ENCODE measurements at places on chromosomes 3 and 15.

- no peak for DNase-seq
These were observed 14.6 kb upstream of the BLOC1S6 start for GRCh38 chr15:45572617-45573016.

DNA sequence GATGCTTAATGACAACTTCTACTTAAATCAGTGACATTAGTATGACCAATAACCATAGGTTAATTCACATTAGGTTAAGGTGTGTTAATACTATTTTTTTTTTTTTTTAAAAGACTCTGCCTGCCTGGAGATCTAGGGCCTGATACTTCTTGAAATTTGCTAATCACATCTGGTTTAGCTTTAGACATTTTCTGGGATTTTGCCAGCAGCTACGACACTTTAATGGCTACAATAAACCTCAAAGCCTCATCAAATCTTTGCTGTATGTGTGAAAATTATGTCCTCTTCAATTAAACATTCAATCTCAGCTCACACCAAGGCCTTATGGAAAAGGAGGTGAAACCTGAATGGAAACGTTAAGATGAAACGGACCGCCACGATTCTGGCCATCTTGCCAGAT is 167.9 kb downstream of the GREM1 start:
- DNase-seq: no peak

DNA sequence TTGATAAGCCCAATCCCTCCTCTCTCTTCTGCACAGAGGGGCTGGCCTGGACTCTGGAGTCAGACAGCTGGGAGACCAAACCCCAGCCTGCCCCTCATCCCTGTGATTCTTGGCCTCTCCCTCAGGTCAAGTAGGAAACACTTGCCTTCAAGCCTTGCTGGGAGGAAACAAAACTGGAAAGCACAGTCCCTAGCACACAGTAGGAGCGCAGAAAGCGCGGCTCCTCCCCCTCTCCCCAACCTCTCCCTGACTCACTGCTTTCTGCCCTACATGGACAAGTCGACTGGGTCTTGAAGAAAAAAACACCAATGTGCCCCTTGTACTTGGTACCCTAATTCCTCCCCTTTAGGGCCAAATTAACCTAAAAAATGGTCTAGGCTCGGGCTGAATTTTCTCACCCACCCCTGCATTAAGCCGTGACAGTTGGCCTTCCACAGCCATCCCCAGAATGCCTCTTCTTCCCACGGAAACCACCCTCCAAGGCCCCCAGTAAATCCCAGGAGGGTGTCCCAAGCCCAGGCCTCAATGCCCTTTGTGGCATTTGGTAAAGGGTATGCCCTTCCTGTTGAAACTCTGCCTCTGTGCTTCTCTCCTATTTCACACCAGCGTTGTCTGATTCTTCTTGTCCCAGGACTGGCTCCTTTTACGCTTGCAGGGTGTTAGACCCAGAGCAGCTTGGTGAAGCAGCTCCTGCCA is 11.3 kb upstream of the RAF1 start:
- no peak for DNase-seq

DNA sequence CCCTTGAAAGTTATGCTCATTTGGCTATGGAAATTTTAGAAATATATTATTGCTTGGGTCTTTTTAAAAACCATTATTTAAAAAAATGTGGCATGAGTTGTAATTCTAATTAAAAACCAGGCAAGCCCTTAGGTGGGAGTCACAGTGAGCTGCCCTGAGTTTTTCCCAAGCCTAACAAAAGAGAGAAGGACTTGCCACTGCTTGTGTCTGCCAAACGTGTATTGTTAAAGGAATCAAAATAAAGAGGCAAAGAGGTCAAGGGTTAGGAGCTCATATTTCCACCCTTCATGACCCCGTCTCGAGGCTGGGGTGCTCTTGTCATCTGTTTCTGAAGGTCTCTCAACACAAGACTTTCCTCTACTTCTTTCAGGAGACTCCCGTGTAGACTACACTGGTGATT is 321.1 kb downstream of the ZIC1 start:
- DNase-seq: no peak

DNA sequence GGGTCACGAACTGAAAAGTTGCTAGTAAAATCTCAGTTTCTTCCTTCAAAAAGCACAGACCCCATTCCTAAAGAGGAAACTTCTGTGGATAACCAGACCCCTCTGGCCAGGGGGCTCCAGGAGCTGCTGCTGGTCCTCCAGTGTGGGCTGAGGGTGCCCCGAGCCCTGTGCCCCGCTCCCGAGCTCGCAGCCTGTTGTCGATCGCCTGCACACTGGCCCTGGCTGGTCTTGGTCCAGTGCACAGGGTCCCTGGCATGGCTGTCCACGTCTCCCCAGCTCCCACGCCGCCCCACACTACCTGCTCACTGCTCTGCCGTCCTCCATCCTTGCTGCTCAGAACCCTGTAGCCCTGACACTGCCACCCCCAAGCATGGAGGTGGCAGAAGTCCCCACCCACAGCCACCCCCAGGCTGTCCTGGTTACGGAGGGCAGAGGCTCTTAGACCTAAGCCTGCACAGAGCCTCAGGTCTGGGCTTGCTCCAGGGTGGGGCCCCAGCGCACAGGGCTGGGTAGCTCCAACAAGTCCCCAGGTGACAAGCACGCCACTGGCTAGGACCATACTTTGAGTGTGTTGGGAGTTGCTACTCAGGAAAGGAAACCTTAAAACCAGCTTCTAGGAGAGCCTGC is 87.0 kb downstream of the PLXNA1 start:
- DNase-seq: no peak

- DNase-seq: no peak
These were observed 36.4 kb downstream of the TAMM41 start for GRCh38 chr3:11810276-11810675.

- no peak for DNase-seq
These were observed 348.8 kb downstream of the ROBO1 start for GRCh38 chr3:79418855-79419621.

DNA sequence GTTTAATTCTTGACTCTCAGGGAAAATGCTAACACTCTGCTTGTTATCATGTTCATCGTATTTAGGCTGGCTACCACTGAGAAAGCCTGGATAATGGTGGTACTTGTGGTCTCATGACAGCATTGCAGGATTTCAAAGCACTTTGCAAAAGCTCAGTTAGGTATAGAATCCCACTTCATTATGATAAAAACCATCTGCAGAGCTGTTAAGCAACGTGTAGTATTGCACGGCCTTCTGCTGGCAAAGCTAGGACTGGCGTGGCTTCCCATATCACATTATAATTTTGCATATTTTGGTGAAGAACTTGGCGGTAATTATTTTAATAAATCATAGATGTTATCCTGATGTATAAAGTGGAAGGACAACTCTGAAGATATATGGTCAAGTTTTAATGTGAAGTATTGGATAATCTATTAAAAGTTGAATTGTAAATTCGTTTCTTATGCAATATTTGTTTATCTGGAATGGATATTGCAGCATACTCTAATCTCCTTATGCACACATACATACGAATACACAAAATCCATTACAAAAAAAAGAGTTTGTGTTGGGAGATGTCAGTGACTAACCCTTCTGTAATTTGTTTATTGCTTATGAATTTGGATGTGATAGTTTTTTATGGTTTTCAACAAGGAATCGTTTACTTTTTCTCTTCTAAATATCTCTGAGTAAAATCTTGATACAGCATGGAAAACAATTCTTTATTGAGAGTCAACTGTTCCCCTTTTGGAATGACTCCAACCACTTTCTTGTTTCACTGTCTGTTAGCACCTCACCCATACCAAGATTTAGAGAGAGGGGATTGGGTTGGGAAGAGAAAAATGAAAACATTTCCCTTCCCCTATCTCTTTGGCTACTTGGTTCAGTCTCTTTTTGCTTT is 9.2 kb downstream of the RAB8B start:
- DNase-seq: peak; percentile 71

GRCh38 chr3:66138336-66139313 is 82.2 kb upstream of the SLC25A26 start:
- no peak for DNase-seq

GRCh38 chr3:71444028-71444860 is 139.3 kb downstream of the FOXP1 start:
- DNase-seq: no peak

DNA sequence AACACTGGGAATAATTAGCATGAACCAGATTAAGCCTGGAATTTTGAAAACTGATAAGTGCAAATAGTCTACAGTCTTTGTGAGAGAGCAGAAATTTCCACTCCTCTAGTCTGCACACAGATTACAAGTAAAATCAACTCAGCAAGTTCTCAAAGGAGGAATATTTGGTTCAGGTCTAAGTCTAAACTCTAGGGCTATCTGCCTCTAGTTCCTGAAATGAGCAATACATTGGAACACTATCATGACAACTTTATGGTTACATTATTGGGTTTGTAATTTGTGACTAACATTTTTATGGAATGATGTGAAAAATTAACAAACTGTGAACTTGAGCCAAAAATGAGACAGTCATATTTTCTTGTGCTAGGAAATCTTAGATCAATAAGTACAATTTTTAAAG is 30.8 kb upstream of the ADGRG7 start:
- DNase-seq: no peak

DNA sequence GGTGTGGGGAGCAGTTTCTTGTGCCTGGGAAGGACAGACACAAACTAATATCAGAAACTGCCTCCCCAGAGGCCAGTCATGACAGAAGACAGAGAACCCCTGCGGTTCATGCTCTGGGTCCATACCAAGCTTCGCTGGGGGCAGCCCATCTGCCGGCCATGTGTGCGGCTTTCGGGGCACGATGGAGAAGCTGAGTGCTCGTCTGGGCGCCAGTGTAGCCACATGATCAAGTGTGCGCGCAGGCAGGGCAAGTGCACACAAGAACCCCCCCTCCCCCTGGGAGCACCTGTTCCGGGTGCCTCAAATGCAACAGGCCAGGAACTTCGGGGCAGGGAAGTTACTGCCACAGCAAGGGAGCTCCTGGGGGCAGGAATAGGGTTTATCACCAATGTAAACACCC is 1.8 kb downstream of the ADAMTS17 start:
- no peak for DNase-seq

DNA sequence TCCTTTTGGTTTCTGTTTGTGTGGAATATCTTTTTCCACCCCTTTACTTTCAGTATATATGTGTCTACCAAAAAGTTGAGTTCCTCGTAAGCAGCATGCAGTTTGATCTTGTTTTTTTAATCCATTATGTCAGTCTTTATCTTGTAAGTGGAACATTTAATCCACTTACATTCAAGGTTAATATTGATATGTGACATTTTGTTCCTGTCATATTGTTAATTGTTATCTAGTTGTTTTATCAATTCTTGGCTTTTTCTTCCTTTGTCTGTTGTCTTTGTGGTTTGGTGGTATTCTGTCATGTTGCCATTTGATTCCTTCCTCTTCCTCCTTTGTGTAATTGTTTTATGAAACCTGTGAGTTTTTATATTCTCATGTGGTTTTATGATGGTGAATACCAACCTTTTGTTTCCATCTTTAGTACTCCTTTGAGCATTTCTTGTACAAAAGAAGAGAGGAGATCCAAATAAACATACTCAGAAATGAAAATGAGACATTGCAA is 43.4 kb upstream of the XCR1 start:
- no peak for DNase-seq

DNA sequence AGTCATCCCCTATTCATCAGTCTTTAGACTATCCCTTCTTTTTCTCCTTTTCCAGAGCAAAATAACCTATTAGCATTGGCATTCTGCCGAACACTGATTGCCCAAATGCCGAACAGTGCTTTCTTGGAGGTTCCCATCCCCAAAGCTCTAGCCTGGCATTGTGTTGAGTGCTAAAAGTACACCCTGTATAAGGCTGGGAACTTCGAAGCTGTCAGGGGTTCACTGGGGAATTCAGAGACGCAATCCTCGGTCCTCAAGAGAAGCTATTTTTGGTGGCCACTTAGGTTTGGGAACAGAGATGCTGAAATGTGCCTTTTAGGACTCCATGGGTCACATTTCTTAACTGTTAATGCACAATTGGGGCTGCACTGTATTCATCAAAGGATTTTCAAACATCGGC is 8.4 kb downstream of the FRMD5 start:
- no peak for DNase-seq

GRCh38 chr3:136464502-136464901 is 214.4 kb downstream of the PCCB start:
- no peak for DNase-seq

DNA sequence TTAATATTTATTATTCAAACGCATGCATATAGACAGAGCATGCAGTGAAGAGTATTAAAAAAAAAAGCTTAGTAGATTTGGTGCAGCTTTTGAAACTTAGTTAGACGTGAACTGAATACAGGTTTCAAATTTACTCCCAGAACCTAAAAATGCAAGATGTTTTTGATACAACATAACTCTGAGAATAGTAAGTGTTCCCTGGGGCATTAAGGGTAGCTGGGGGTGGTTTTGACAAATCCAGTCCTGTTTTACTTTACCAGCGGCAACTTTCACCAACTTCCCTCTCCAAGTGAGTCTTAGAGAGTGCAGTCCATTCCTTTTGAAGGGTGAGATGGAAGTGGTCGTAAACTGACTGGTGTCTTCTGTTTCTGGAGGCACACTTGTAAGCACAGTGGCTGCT is 11.2 kb downstream of the NCBP2 start:
- no peak for DNase-seq
